Left lung (tissue), 14 donors: ENCODE measurements at places on chromosomes 12 and 14.
A peak's percentile ranks its signal among the peaks of the same experiment; 100 is the strongest.

DNA sequence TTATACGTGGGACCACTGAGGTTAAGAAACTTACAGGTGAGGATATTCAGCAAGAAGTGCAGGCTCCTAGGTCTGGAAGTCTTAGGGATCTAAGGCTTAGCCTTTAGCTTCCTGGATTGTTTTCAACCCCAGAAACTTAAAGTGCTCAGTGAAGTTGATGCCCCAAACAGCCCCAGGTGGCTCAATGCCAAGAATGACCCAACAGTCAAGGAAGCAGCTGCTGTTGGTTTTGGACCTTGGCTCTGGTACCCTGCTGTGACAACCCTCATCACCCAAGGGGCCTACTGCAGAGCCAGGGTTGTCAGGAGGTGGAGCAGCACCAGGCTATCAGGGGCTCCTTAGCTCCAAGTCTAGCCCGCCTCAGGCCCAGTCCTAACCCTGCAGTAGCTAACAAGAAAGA lies 36.8 kb downstream of the VDR start:
- DNase-seq = no peak

- no peak for DNase-seq
These were observed 169.5 kb upstream of the RTL1 start for GRCh38 chr14:101072945-101073597.

GRCh38 chr12:105228494-105228893 lies 7.5 kb downstream of the APPL2 start:
- no peak for DNase-seq

- no peak for DNase-seq
These were observed 12.8 kb downstream of the LUM start for GRCh38 chr12:91098461-91098860.

- DNase-seq = no peak
These were observed 76.7 kb downstream of the PIWIL1 start for GRCh38 chr12:130414381-130414780.

DNA sequence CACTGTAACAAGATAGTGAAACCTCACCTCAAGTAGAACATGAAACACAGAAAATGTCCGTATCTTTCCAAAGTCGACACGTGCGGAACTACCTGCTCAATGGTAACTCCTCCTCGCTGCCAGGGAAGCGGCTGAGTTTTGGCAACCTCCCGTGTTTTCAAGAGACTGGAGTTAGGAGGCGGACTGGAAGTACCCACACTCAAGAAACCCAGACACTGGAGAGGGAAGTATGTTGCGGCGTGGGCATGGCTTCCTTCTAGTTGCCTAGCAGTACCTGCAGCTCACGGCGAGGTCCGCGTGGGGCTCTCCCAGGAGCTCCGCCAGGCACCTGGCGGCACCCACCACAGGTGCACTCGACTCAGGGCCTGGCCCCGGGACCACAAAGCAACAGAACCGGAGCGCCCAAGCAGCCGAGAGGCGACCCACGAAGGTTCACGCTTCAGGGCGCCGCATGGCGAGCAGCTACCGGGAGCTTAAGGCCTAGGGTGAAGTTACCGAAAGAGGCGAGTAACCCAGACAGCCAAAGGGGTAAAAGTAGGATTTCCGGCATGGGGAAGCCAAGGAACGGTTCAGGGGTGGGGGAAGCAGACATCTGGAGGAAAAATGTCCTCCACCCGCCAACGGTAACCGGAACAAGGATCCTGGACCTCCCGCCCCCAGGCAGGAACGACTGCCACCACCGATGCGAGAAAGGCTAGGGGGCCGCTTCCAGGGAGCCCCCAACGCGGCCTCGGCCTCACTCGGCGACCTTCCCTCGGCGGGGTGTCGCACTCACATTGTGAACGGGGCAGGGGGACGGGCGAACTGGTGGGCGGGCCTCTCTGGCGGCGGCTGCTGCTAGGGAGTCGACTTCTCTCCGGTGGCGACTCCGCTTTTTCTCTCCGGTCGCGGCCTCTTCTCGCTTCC lies 608 bp downstream of the PTGES3 start:
- DNase-seq = peak; percentile 91

- no peak for DNase-seq
These were observed 85.9 kb downstream of the PTGER2 start for GRCh38 chr14:52399921-52400595.

DNA sequence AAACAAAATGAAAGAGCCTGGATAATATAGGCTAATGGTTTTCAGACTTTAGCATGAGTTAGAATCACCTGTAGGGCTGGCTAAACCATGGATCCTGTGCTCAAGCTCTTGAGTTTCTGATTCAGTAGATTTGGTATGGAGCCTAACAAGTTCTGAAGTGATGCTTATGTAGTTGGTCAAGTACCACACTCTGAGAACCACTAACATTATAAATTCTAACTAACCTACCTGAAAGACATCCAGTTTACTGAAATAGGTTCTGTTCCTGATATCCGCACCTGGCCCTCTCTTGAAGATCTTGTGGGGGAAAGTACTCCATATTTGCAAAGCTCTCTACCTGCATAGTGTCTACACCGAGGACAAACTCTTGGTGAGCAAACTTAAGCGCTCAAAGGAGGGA lies 59.4 kb upstream of the VSX2 start:
- no peak for DNase-seq

- no peak for DNase-seq
These were observed 23.9 kb downstream of the PALS1 start for GRCh38 chr14:67265131-67265530.

- DNase-seq = peak; percentile 37
These were observed at the start of gene MGP for GRCh38 chr12:14885718-14886221. TSS of gene MGP (minus strand) at chr12:14885854. CDS start at chr12:14885791, 63 bp downstream.

DNA sequence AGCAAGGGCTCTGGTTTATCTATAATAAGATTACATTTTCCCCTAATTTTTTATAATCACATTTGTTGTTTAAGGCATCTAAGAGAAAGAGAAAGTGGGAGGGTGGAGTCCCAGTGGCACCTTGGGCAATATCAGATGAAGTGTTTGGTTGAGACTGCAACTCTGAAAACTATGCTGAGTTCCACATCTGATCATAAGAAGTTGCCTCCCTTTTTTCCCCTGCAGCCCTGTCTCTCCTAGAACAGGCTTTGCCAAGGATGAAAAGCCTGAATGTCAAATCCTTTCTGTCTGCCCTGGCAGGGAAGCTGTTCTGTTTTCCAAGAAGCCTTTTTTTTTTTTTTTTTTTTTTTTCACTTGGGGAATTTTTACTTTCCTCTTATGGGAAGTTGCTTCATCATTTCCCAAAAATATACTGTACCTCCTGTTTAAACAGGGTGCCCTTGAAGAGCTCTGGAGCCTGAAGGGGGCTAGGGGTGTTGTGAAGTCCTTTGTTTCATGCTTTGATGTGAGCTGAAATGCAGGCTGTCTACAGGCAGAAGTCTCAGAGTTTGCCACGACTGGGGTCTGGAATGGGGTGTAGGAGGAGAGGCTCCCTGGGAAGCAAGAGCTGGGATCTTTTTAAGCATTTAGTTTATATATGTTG lies 71.3 kb downstream of the SUSD6 start:
- no peak for DNase-seq

DNA sequence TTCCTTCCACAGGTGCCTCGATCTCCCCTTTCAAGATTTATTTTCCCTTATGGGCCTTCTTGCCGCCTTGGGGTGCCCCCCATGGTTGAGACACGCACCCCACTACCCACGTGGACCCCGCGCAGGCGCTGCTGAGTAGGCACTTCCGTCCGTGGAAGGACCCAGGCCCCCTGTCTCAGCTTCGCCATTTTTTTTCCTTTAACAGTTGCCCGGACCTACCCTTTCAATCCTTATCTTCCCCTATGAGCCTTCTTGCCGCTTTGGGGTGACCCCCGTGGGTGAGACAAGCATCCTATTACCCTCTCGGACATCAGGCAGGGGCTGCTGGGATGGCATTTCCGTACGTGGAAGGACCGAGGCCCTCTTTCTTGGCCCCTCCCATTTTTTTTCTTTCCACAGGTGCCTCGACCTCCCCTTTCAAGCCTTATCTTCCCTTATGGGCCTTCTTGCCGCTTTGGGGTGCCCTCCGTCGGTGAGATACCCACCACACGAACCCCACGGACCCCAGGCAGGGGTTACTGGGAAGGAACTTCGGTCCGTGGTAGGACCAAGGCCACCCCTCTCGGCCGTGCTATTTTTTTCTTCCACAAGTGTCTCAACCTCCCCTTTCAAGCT lies 268.2 kb downstream of the ALG10 start:
- DNase-seq = no peak

GRCh38 chr12:83476006-83476405 lies 789.3 kb downstream of the TMTC2 start:
- DNase-seq = no peak

GRCh38 chr12:48937170-48937569 lies 11.9 kb upstream of the FKBP11 start:
- DNase-seq = no peak

DNA sequence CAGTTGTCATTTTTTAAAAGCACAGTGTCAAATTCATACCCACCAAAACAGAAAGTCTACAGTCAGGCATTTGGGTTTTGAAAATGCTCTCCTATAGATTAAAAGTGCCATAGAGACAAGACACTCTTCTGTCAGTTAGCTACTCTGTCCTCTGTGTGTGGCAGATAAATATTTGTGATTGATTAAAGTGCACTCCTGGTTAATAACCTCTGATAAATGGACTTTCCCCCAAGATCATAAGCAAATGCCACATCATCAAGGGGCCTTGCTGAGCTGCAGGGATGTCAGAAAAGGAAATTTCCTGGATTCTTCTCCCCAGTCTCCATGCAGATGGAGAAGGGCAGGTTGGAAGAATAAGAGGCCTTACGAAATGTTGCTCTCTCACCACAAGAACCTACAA lies 1329.5 kb upstream of the TMEM132C start:
- no peak for DNase-seq

DNA sequence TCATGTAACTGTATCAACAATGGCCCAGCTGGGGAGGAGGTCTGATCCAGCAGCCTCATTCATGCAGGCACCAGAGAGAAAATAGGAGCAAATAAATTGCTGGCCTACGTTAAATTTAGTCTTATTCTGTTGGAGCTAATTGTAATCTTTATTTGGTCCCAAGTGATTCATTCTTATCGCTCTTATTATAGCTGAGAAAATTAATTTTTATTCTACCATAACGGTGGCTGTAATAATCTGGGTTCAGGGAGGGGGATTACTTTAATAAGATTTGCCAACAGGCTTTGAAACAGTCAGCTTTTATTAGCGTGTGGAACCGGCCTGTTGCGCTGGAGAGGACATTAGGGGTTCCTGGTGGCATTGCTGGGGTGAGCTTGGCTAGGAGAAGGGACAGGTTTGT lies 254.9 kb downstream of the AACS start:
- DNase-seq = no peak

- no peak for DNase-seq
These were observed 1775.6 kb upstream of the SEL1L start for GRCh38 chr14:83309211-83309610.

GRCh38 chr14:39374851-39375250 lies 57.4 kb downstream of the FBXO33 start:
- DNase-seq = no peak

DNA sequence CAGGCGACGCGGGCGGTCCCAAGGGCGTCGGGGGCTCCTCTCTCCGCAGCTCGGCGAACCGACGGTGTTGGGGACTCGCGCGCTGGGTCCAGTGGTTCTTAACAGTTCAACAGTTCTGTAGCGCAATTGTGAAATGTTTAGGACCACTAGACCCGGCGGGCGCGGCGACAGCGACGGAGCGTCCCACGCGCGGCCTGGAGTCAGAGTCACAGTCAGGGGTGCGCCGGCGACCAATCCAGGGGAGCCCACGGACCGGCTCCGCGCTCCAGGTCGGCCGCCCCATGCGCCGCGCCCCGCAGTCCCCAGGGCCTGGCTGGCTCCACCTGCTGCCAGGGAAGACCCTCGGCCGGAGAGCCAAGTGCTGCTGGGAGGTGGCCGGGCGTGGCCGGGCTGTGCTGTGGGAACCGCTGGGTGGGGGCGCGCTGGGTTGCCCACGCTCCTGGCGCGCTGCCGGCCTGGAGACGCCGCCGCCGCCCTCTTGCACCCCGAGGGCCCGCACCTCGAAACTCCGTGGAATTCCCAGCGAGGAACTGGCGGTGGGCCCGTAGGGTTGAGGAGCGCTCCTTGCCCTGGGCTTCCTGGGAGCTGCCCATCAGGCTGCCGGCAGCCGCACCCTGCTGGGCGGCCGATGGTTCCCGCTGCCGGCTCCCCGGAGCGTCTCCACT lies 20.9 kb upstream of the KIF26A start:
- no peak for DNase-seq

DNA sequence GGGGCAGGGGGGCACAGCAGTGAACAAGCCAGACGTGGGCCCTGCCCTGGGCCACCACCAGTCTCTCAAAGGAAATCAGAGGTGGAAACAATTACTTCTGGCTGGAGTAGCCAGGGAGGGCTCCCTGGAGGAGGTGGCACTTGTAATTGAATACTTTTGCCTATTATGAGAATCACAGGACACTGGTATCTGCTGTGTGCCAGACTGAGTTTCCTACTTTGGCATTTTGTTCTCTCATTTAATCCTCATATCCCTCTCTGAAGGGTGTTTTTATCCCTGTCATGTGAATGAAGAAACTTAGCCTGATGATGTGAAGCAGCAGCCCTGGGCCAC lies 7.2 kb downstream of the FAM222A start:
- no peak for DNase-seq

DNA sequence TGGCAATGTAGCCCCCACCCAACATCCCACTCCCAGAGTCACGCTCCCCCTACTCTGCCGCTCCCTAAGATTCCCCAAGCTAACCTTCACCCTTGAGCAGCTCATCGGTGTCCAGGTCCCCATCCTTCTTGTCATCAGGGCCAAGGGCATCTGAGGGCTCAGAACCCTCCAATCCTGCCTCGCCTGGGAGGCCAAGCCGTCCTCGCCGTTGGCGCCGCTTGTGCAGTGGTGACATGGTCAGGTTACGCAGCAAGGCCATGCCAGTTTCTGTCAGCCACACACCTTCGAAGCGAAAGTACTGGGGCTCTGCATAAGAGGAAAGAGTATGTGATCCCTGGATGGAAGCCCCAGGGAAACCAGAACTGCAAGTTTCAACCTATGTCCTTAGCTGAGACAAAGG lies 15.9 kb downstream of the KMT2D start:
- DNase-seq = no peak

DNA sequence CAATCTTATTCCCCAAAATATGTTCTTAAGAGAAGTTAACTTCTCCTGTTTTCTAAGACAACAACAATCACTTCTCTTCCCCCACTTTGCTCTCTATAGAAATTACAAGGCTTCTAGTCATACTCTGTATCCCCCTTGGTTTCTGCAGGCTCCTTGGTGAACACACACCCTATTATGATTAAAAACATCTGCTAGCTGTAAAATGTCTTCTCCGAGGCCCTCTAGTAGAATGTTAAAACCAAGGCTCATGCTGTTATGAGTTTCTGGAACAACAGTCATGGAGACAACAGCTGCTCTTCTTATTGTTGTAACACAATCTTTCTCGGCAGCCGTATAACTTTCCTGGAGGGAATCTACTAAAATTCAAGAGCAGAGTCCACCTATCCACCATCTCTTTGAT lies 397.5 kb upstream of the CCDC196 start:
- DNase-seq = no peak

DNA sequence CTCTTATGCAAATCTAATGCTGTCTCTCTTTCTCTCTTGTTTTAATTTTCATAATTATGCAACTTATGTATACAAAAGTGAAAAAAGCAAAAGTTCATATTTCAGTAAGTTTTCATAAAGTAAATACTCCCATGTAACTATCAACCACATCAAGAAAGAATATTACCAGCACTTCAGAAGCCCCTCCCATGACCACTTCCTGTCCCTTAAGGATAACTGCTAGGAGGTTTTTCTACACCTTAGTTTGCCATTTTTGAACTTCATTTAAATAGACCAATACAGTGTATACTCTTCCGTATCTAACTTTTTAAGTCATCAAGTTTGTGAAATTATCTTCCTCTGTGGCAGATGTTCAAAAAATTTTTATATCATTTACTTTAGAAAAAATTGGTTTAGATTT lies 547 bp upstream of the OR4K15 start:
- no peak for DNase-seq

- DNase-seq = no peak
These were observed 134.2 kb downstream of the UNC79 start for GRCh38 chr14:93564918-93565317.
